ENCODE measurements at places on chromosomes 6 and 20.

GRCh38 chr6:69007781-69008180 lies 372.7 kb downstream of the ADGRB3 start:
- no peak for DNase-seq

DNA sequence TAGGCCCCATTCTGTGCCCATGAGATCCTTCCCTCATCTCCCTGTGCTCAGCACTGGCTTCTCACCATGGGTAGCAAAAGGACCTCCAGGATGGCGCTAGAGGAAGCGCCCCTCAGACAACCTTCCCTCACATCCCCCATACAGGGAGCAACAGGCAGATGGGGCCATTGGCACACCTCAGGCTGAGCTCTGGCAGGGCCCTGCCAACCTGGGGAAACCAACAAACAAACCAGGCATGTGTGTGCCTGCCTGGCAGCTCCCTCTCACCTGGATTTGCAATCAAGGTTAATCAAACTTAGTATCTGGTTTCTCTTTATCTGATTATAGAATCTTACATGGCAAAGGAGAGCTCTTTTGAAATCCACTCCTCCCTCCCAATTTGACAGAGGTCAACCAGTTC lies 134.9 kb downstream of the SLC23A2 start:
- no peak for DNase-seq

DNA sequence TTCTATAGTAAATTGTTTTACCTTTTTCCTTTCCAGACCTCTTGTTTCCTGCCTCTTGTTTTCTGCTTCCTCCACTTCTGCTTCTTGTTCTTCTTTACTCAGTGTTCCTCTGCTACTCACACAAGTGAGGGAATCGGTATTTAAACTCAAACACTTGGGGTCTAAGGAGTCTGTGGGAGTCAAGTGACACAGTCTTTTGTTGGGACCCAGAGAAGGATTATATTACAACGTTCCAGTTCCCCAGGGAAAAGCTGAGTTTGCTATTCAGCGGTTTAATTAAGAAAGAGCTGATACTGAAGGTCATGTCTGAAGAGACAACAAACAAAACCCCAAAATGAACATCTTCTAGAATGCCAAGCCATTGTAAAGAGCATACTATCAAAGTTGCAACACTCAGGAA lies 107.8 kb upstream of the CITED2 start:
- no peak for DNase-seq

DNA sequence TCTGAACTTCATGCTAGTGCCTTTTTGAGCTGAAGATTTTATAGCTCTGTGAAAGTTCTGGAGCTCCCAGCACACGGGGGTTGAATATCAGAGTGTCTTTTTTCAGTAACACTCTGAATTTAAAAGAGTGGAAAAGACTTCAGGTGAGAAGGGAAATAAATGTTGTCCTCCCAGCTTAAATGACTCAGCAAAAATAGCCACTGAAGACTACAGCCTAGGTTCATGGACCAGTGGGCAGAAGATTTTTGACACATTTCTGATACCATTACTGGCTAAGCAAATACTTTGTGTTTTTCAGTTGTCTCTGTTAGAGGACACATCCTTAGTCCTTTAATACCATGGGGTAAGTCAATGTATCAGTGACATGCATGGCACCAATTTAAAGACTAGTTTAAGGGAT lies 338.5 kb upstream of the SPTLC3 start:
- no peak for DNase-seq

GRCh38 chr6:48101290-48101689 lies 9.7 kb downstream of the PTCHD4 start:
- DNase-seq, result no peak

DNA sequence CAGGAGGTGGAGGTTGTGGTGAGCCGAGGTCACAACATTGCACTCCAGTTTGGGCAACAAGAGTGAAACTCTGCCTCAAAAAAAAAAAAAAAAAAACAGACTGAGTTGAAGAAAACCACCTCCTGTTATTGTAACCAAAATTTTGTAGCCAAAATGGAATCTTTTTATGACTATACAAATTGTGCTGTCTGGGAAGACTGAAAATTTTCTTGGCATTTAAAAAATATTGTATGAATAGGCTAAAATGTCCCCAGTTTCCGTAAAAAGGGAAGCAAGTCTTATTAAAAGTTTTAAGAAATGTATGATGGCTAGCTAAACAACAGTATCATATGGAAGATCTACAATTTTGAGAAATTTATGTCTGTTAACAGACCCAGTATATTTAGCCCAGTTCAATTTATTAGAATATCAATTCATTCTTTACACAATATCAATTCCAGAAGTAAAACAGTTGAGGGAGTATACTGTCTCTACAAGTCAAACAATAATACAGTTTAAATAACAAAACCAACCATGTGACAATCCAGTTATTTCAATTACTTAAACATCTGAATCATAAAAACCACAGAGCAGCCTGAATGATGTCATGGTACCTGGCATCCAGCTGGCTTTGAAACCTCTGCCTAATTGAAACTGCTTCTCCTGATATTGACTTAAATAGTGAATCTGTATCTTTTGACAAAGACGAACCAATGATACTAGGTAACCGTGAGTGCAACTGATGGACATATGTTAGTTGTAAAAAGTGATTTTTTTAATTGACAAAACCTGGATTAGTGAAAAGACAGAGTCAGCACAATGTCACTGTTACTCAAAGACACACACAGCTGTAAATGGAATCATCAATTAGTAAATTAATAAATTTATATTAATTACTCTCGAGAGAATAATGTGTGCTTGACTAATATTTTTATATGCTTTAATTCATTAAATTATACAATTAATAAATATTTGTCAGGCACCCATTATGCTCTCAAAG lies 166.6 kb upstream of the MARCKS start:
- peak; percentile 91 for DNase-seq

GRCh38 chr6:7343546-7344475 lies 30.8 kb upstream of the SSR1 start:
- no peak for DNase-seq

DNA sequence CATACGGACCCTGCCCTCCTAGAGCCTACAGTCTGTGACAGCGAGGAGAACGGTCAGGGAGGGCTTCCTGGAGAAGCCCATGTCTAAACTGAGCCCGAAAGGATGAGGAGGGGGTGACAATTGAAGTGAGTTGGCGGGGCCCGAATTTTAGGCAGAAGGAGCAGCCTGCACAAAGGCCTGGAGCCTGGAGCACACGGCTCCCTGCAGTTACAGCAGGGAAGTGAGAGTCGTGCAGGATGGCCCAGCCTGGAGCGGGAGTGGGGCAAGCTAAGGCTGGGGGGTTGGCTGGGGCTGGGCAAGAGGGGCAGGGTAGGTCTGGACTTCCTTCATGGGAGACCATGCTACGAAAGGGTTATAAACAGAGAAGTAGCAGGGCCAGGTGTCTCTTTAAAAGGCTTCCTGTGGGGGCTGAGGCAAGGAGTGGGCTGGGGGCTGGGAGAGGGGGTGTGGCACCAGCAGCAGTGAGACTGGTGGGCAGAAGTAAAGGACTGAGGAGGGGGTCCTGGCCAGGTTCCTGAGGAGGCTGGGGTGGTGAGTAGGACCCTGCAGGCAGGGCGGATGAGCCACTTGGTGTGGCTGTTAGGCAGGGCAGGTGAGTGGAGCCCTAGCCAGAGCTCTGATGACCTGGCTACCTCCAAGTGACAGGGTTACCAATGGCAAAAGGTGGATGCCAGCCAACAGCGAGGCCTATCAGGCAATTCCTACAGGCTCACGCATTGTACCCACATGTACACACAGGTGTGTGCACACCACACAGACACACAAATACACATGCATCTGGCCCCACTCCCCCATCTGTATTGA lies 119.2 kb downstream of the MRPL14 start:
- DNase-seq, result no peak

DNA sequence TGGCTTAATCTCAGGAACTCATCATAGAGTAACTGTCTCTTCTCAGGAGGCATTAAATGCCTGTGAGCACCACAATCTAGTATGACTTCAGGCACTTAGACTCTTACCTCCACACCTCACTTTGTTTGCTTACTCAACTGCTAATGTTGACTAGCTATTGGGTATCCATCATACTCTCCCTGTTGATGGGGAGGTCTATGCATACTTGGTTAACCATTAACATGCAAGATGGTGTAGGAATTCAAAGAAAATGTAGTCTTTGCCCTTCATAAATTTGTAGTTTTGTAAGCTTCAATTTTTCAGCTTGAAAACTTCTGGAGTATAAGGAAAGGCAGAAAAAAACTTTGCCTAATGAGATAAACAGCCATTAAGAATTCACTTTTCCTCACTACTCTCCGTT lies 501.0 kb upstream of the MARCKS start:
- no peak for DNase-seq

DNA sequence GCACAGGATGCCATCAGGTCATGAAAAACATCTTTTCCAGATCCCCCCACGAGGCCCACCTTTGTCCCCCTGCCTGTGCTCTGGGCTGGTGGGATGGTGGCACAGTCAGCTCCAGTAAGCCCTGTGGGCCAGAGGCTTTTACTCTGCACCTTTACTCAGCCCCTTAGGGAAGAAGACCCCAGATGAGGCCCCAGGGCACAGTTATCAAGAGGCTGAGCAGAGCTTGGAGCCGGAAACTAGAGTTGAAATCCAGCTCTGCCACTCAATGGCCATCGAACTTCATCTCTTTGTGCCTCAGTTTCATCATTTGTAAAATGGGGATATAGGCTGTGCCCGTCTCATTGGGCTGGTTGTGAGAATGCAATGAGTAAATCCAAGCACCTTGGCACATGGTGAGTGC lies 81.7 kb upstream of the TOX2 start:
- DNase-seq, result no peak

DNA sequence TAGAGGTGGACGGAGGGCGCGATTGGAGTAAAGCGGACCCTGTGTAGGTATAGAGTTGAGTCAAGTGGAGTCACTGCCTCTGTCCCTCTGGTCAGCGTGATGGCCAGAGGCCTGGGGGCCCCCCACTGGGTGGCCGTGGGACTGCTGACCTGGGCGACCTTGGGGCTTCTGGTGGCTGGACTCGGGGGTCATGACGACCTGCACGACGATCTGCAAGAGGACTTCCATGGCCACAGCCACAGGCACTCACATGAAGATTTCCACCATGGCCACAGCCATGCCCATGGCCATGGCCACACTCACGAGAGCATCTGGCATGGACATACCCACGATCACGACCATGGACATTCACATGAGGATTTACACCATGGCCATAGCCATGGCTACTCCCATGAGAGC lies 479 bp downstream of the SLC39A7 start:
- no peak for DNase-seq

- peak; percentile 95 for DNase-seq
These were observed 68.9 kb upstream of the TULP1 start for GRCh38 chr6:35581633-35582032.

- peak; percentile 71 for DNase-seq
These were observed 586.2 kb downstream of the PHF3 start for GRCh38 chr6:64221776-64222175.

DNA sequence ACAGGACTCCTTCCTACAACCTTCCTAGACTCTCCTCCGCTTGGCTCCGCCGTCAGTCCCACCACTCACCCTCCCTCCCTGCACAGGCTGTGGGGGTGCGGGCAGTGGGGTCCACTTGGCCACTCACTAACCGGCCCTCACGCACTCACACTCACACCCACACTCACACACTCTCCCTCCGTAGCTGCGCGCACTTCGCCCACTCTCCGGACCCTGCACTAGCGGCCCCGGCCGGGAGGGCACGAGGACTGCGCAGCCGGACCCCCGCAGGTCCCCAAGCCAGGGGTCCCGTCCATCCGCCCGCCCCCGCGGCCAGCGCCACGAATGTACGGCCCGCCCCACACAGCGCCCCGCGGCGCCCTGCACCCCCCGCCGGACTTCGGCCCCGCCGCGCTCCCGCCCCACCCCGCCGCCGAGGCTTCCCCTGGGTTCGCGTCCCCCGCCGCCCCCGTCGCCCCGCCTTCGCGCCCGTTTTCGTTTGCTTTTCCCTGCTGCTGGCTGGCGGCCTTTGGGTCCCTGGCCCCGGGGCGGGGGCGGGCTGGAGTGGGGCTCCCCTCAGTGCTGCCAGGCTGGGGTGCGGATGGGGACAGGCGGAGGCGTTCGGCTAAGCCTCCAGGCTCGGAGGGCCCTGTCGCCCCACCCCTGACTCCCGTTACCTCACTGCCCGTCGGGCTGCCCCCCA lies 23.0 kb upstream of the SLC22A7 start:
- DNase-seq, result no peak

- no peak for DNase-seq
These were observed 49.9 kb upstream of the GTSF1L start for GRCh38 chr20:43776691-43777090.

DNA sequence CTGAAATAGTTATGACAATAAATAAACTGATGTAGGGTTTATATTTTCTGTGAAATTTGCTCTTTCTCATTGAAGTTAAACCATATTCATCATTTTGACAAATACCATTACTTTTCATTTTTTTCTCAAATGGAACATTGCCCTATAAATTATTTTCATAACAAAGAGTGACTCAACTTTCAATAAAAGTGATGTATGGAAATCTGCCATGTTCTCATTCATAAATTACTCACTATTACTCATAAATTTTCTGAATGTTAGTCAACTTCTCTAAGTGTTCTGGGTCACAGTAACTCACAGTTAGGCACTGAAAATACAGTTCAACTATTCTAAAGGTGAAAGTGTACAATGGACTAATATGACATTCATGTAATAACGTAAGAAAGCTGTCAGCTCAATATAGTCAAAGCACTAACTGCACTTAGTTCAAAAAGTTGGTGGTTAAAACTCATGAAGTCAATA lies 19.0 kb upstream of the STX11 start:
- DNase-seq, result peak; percentile 17

DNA sequence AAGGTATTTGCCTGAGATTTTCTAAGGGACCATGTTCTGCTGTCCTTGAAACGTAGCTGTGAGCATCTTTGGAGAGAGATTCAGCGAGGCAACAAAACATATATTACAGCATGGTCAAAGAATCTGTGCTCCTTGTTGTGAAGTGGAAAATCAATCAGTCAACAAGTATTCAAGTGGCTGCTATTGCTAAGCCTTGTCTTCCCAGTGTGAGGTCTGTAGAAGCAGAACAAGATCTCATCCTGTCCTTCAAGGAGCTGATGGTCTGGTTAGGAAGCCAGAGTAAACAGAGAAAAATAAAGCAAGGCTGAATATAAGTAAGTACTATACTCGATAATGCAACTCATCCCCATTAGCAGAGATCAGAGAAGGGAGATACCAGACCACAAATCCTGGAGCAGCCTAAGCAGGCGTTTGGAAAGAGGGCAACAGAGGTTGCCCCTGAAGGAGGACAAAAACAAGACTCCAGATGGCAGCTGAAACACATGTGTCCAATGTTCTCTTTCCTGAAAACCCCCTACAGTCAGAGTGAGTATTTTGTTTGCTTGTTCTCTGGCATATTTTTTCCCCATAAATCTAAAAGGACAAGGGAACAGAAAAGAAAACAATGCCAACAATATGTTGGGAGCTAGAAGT lies 392.0 kb downstream of the SYNE1 start:
- peak; percentile 77 for DNase-seq

- peak; percentile 14 for DNase-seq
These were observed 160.8 kb downstream of the C6orf58 start for GRCh38 chr6:127737768-127738167.
